ENCODE measurements at places on chromosomes 12 and 14.
A peak's percentile ranks its signal among the peaks of the same experiment; 100 is the strongest.

GRCh38 chr14:44988694-44989093, 26.7 kb downstream of the TOGARAM1 start:
- no peak for DNase-seq

DNA sequence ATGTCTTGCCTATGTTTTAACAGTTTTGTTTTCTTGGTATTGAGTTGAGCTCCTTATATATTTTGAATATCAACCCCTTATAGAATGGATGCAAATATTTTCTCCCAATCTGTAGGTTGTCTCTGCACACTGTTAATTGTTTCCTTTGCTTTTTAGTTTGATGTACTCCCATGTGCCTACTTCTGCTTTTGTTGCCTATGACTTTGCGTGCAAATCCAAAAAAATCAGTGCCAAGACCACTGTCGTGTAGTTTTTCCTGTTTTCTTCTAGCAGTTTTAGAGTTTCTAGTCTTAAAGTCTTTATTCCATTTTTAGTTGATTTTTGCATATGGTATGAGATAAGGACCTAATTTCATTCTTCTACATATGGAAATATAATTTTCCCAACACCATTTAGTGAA, 28.8 kb downstream of the SENP1 start:
- no peak for DNase-seq

GRCh38 chr12:78951803-78952551, 87.4 kb downstream of the SYT1 start:
- no peak for DNase-seq

GRCh38 chr12:109702111-109702841, 11.3 kb upstream of the FAM222A start:
- DNase-seq, result no peak

DNA sequence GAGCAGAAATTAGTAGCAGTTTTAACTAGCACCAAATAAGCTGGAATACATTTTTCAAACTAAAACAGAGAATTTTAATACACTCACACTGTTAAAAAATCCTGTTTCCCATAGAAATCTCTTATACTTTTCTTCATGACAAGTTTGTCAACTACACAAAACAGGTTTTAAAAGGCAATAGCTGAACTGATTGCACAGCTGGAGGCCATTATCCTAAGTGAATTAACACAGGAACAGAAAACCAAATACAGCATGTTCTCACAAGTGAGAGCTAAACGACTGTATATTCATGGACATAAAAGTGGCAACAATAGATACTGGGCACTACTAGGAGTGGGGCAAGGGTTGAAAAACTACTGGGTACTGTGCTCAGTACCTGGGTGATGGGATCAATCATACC, 11.6 kb upstream of the HAL start:
- DNase-seq, result no peak

GRCh38 chr12:93650626-93651025, 26.5 kb upstream of the CRADD start:
- no peak for DNase-seq

DNA sequence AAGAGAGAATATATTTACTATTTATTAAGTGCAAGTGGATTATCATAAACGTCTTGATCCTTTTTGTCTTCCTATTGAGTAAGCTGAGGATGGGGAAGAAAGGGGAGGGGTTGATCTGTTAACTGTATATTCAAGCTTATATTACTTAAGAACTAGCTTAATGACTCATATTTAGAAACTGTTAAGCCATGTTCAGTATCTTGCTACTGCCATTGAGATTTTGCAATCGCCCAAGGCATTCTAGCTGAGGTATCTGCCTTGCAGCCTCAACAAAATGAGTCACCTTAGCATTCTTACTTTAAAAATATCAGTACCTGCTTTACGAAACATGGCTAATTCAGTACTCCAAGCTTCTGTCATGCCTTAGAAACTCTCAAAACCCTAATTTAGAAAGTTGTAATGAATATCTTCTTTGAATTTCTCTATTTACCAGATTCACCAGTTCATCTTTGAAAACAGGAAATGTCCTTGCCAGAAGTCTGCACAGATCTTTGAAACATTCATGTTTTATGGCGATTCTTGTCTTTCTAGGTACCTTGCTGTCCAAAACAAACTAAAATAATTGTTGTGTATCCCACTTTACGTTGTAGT, 76.1 kb downstream of the ALG10B start:
- DNase-seq, result no peak

GRCh38 chr12:47017901-47018475, 61.4 kb upstream of the PCED1B start:
- no peak for DNase-seq

DNA sequence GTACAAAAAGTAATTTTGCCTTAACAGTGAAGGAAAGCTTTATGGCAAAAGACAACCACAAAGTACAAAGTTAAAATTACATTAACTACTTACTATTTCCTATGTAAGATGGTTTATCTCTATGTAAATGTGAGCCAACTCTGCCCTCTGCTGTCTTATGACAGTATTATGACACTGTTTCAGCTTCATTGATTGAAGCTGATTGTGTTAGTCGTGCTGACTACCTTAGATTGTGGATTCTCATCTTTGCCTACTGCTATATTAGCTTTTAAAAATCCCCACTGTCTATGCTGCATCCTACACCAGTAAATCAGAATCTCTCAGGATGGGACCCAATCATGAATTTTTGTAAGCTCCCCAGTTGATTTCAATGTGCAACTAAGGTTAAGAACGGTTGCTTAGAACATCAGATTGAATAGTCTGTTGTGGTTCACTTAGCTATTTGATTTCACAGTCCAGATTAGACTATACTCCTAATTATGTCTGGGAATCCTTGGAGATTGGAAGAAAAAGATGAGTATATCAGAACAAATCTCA, 12.2 kb upstream of the SPTB start:
- DNase-seq, result peak; percentile 41

DNA sequence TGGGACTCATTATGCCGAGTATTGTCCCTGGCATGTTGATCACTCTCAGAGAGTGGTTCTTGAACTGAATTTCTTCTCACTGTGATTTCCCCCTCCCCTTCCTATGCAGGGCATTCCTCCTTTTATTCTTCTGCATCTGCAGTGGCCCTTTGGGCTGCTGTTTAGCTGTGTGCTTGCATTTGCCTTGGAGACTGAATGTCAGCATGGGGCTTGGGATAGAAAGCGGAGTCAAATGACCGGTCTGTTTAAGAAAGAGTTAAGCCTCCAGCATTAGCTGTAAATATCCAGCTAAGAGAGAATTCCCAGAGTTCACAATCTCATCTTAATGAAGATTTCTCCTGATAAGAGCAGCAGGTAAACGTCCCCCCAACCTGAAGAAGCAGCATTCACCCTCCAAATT, 65.6 kb upstream of the RMST start:
- DNase-seq, result no peak

GRCh38 chr14:71286126-71286525, 378.9 kb downstream of the PCNX1 start:
- no peak for DNase-seq

DNA sequence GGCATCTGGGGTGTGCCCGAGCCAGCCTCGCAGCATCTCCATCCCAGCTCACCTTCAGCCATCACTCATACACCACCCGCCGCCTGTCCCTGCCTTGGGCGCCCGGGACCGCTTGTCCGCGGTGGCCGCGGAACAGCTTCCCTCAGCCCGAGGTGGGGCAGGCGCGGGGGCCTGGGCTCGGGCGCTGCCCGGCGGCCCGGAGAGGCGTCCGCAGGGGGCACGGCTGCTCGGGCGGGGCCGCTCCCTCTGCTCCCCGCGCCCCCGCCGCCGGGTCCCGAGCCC, 430 bp downstream of the SLC41A2 start:
- DNase-seq, result no peak

GRCh38 chr12:124581307-124582107, 14.1 kb upstream of the NCOR2 start:
- no peak for DNase-seq
